ENCODE measurements at places on chromosomes 12 and 14.

DNA sequence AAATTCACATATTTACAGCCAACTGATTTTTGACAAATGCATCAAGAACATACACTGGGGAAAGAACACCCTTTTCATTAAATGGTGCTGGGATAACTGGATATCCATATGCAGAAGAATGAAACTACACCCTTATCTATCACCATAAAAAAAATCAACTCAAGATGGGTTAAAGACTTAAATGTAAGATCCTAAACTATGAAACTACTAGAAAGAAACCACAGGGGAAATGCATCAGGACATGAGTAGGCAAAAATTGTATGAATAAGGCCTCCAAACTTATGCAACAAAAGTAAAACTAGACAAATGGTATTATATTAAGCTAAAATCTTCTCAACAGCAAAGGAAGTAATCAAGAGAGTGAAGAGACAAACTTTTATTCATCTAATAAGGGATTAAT, 242.6 kb downstream of the CPNE8 start:
- DNase-seq, result no peak

DNA sequence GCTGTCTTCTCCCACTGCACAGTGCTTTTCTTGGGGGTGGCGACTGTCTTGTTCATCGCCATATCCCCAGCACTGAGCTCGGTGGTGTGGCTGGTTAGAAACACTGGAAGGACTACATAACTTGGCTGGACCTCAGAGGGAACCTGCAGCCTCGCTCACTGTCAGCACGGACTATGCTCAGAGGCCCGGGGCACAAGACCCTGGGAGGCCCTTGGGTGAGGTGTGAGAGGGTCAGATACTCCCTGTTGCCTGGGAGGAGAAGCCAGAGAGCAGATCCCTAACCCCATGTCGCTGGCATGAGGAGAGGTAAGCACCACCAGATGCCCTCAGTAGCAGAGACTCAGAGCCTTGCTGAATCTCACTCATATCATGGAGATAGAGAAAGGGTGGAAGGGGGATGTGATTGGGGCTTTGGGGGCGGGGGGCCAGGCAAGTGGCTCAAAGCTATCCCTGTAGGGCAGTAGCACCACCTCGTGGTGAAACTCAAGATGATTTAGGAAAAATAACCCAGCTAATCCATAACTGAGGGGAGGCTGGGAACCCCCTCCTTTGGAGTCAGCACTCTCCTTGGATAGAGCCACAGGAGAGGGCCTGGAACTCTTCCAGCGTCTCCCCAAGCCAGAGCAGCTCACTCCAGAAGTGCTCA, 18.7 kb upstream of the HDAC7 start:
- peak; percentile 82 for DNase-seq

DNA sequence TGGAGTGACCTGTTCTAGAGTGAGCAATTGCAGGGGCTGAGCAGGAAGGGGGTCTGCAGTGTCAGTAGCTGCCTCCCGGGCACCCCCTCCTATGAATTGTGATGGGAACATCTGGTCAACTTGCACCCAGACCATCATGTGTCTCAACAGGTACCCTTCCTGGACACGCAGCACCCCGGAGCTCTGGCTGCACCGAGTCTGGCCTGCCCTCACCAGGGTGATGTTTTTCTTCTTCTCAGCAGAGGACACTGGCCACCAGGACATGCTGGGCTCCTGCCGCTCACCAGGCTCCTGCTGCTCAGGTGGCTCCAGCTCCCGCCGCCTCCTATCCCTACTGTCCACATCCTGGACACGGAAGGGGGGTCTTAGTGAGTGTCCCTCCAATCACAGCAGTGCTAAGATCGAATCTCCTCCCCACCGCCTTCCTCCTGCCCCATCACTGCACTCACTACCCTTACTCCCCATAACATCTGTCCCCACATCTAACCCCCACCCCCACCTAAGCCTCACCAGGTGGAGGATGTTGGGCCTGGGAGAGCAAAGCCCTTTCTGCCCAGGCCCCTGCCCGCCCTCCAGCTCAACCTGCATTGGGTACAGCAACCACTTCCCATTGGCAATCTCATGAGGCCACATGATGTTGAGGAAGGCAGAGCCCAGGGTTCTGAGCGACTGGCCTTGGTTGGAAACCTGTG, 14.9 kb downstream of the ITGA7 start:
- no peak for DNase-seq

GRCh38 chr12:12983420-12984035, 16.5 kb downstream of the HEBP1 start:
- DNase-seq, result peak; percentile 45

DNA sequence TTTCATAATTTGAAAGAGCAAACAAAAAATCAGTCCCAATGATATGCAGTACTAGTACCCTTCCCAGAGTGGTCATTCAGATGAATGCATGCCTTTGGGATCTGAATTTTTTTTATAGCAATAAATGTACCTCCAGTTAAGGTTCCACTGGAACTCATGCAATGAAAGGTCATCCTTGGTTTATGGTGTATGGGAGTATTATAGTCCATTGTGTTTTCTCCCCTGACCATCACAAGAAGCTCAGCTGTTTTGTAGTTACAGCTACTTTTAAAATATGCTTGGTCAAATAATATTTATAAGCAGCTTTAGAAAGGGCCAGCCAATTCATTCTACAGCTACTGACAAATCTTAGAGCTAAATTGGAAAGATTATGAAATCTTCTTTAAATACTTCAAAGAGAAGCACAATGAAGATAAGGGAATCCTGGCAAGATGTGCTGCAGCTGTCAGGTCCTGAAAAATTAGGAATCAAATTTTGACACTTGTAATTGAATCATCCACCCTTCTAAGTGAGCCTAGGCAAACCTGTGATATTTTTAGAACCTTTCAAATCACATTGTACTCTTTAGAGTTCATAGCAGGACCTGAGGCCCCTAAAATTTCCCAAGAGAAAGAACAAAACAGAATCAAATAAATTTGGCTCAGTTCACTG, 46.5 kb downstream of the IFT81 start:
- no peak for DNase-seq

DNA sequence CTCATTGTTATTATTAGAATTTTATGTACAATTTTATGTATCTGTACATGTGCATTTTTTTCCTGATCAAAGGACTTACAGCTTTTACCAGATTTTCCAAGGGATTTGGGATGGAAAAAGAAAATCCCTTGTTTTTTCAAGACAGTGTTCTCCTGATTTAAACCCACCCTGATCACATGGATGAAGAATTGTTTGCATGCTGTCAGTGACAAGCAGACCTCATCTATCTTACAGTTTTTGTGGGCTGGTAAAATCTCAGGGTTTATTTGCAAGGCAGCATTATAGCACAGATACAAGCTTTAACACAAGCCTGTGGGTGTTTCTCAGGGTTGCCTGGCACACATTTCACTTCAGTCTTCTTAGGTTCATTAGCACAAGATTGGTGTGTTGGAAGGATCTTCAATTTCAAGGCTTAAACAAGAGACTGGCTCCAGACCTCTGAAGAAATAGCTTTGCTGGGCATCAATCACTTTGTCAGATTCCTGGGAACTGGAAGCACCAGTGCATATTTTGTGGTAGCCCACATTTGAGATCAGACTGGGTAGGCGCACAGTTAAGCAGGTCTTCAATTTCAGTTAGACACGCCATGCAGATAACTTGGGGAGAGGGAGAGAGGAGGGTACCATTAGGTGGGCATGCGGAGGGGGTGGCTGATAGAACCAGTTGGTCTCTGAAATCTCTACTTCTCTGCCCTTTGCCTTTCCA, 118.0 kb downstream of the TBX5 start:
- DNase-seq, result no peak

DNA sequence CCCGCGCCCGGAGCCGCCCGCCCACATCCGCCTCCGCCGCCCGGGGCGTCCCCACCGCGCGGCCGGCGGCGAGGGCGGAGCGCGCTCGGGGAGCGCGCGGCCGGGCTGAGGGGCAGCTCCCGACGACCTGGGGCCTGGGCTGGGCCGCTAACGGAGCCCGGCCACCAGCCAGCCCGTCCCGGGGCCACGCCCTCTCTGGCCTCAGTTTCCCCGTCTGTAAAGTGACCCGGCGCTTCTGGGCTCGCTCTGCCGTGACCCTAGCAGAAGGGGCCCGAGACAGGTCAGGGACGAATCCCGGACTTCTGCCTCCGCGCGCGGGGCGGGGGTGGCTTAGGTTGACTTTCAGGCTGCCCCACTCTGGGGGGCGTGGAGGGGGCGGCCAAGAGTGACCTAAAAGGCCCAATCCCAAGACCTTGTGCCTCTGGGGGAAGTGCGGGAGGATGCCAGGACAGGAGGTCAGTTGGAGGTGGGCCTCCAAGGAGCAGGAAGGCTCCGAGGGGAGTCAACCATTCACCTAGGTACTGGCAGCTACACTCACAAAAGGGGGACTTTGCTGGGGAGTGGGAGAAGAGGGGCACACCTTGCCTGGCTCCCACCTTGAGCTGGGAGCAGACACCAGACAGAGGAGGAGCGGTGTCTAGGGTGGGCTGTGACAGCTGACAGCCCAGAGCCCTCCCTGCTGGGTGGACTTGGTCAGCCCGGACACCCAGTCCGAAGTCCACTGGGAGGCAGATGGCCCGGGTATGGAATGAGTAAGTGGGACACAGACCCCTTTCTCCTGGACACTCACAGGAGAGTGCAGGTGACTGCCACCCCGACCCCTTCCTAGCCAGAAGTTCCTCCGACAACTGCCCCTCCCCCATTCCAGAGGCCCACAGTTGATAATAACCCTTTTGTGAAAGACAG, 486 bp upstream of the AKT1 start:
- peak; percentile 94 for DNase-seq

- DNase-seq, result no peak
These were observed 32.3 kb downstream of the CDKN1B start for GRCh38 chr12:12749433-12749832.

DNA sequence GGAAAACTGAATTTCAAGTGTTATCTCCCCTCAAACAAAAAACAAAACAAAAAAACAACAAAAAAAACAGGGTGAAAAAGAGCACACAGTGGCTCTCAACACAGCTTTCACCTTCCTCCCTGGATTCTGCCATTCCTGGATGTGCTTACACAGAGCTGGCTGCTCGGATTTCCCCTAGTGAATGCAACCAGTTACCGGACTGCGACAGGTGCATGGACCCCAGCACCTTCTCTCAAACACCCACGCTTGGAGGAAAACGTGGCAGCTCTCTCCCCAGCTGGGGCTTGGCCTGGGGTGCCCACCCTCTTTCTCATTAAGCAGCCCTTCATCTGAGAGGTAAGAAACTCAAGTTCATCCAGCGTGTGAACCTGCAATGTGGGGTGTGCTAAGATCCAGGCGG, 33.5 kb upstream of the DICER1 start:
- no peak for DNase-seq

Data from SK-N-SH (cell line).